Stimulated activated CD8-positive, alpha-beta memory T cell treated with anti-CD3 and anti-CD28 coated beads, Interleukin-7, amount 100 ng/mL, for 48 hours (primary cell): ENCODE measurements at places on chromosomes 3 and 15.

DNA sequence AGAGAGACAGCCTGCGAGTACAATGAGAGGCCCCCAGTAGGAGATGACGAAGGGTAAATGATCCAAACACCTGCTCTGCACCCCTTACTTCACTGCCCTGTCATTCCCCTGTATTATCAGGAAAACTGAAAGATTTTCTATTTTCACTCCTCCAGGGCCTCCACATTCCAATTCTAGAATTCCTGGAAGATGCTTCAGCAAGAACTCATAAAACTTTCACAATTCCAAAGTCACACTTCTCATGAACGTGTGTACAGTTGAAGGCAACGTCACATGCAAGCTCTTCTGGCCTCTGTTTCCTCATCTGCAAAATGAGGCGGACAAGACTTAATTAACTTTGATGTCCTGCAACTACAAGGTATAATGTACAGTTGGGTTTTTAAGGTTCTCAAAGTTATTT is 62.8 kb upstream of the SPATA12 start:
- no peak for DNase-seq

- no peak for DNase-seq
Observed at GRCh38 chr3:65425880-65426279, 612.8 kb downstream of the MAGI1 start.

- no peak for DNase-seq
Observed at GRCh38 chr3:195758721-195759353, 38.1 kb downstream of the MUC20 start.

GRCh38 chr3:87199628-87200027 is 27.5 kb upstream of the CHMP2B start:
- DNase-seq = no peak

DNA sequence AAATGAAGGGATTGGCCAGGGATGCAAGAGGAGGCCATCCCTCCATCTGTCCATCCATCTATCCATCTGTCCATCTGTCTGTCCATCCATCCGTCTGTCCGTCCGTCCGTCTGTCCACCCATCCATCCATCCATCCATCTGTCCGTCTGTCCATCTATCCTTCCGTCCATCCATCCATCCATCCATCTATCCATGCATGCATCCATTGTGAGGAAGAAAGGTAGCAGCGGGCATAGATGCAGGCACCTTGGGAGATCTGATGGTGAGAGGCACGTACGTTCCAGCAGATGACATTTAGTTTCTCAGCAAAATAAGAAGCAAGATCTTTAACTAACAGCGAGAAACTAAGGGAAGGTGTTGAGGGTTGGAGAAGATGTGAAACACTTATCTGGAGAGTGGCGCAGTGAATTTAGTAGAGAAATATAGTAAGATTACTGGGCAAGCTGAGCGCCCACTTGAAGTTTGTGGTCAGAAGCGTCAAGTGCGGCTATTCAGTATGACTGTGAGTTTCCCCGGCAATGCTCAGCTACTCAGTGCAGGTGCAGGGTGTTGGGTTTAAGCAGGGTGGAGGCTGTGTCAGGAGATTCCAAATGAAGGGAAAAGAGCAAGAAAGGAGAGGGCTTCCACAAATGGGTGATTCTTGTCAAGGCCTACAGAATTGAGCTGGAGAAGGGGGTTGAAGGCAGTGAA is 22.4 kb upstream of the SRP14 start:
- DNase-seq = no peak

DNA sequence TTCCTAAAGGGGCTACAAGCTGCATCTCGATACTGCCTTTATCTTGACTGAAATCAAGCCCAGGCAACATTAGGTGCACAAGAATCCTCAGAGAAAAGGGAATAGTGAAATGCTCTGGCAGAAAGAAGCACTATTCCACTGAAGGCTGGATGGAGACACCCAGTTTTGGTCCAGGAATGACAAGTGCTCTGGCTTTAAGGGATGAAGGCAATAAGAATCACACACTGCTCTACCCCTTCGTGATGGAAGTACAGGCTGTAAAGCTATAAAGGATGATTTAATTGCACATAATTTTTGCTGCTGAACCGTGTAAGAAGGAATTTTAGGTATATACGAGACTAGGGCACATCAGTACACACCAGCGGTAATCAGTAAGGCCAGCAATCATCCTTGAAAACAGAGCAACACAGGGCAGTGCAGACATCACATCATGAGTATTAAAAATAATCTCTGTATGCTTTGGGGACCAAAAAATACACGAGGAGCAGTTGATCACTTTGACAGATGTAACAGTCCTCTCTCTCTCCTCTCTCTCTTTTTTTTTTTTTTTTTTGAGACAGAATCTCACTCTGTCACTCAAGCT is 414.6 kb upstream of the TBL1XR1 start:
- no peak for DNase-seq
